Endodermal cell (in vitro differentiated cells): ENCODE measurements at places on chromosomes 3 and 15. TPM values are rescaled to one million over a fixed set of nuclear protein-coding genes. Genes with fewer than 3 reads are reported as not detected.

Gene LXN
- 7.0 and 10.0 TPM in 2 replicates for total RNA-seq

Gene KIAA1143
- total RNA-seq, result 38.8 to 45.4 TPM (median 42.9 TPM) in 3 replicates

Gene C3orf20
- total RNA-seq, result 0.11 TPM in 1 of 2 replicates, not detected in the other

Gene RHOA
- 359 and 368 TPM in 2 replicates for total RNA-seq

Gene CCRL2
- total RNA-seq, result not detected in 2 replicates

Gene HCLS1
- 0.45 and 1.3 TPM in 2 replicates for total RNA-seq

Gene EEF1AKMT4
- total RNA-seq, result 5.2 and 5.4 TPM in 2 replicates

Gene RAB6B
- 2.2 to 22.7 TPM (median 3.3 TPM) in 3 replicates for total RNA-seq

Gene NMB
- total RNA-seq, result 6.9 to 9.1 TPM (median 7.3 TPM) in 3 replicates

GRCh38 chr15:36252146-36252711, 327.2 kb upstream of the CDIN1 start:
- no peak for DNase-seq

GRCh38 chr3:183490653-183491052, 62.2 kb upstream of the MCF2L2 start:
- peak; percentile 42 for DNase-seq

DNA sequence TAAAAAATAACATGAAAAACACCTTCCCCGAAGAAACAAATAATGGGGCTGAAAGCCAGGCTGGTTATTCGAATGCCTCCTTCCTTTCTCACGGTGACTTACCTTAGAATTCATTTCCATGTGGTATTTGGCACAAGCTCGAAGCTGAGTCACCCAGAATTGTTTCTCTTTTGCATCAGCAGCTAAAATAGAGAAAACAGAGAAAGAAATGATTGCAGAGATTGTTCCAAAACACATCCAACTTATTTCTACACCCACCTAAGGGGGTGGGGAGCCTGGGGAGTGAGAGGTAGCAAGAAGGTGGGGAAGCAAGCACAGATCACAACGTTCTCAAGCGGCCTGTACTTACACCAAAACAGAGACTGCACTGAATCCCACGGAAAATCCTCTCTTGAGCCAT, 104.7 kb downstream of the OSBPL10 start:
- DNase-seq, result peak; percentile 56

- peak; percentile 86 for DNase-seq
These were observed 148.0 kb upstream of the TBL1XR1 start for GRCh38 chr3:177345049-177345972.

DNA sequence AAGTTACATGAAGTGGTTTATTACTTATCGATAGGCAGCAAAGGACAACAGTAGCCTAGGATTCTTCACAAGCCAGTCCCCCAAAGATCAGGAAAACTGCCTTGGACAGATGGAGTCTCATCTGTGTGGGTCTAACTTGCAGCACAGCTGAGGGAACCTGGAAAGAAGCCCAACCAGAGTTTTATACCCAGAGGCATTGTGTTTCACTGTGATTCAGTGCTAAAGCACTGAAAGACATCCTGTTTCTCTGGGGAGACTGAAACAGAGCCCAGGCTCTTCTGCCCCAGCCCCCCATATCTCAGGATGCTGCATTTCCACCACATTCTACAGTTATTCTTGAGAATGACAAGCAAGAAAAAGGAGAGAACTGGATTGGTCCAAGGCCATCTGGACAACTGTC, 48.2 kb upstream of the PYDC2 start:
- DNase-seq, result no peak

DNA sequence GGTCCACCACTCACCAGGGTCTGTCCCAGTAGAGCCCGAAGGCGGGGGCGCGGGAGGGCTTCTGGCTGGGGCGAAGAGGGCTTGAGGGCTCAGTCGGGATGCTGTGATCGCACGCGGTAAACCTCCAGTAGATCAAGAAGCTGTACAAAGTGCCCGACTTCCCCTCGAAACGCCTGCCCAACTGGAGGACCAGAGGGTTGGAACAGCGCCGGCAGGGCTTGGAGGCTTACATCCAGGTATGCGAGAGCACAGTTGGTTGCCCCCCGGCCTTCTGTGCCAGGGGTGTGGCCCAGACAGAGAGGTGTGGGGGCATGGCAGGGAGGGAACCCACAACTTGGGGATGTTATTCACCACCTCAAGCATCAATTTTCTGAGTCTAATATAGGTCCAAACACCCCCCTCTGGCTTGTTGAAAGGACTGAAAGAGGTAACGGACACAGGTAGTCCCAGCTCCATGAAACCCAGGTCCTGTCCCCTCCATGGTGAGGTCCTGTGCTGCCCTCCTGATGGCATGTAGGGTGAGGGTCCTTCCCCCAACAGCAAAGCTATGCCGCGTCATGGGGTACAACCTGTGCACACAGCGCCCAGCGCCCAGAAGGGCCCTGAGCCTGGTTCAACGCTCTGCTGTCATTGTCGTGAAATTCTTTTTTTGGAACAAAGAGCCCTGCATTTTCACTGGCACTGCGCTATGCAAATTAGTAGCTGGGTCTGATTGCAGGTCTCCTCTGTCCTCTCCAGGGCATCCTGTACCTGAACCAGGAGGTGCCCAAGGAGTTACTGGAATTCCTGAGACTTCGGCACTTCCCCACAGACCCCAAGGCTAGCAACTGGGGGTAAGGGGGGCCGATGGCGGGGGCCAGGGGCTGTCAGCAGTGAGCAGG, 1.2 kb downstream of the SNX22 start:
- DNase-seq, result peak; percentile 69

- DNase-seq, result no peak
These were observed 191.3 kb upstream of the ZNF385D start for GRCh38 chr3:21942328-21942727.

DNA sequence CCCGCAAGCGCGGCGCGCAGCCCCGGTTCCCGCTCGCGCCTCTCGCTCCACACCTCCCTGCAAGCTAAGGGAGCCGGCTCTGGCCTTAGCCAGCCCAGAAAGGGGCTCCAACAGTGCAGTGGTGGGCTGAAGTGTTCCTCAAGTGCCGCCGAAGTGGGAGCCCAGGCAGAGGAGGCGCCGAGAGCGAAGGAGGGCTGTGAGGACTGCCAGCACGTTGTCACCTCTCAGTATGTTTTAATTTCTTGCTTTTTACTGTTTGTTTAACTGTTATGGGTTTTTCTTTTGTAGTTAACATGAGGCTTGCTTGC, 1525.7 kb downstream of the SI start:
- DNase-seq, result no peak

GRCh38 chr3:161475905-161476304, 20.7 kb upstream of the OTOL1 start:
- DNase-seq, result no peak

DNA sequence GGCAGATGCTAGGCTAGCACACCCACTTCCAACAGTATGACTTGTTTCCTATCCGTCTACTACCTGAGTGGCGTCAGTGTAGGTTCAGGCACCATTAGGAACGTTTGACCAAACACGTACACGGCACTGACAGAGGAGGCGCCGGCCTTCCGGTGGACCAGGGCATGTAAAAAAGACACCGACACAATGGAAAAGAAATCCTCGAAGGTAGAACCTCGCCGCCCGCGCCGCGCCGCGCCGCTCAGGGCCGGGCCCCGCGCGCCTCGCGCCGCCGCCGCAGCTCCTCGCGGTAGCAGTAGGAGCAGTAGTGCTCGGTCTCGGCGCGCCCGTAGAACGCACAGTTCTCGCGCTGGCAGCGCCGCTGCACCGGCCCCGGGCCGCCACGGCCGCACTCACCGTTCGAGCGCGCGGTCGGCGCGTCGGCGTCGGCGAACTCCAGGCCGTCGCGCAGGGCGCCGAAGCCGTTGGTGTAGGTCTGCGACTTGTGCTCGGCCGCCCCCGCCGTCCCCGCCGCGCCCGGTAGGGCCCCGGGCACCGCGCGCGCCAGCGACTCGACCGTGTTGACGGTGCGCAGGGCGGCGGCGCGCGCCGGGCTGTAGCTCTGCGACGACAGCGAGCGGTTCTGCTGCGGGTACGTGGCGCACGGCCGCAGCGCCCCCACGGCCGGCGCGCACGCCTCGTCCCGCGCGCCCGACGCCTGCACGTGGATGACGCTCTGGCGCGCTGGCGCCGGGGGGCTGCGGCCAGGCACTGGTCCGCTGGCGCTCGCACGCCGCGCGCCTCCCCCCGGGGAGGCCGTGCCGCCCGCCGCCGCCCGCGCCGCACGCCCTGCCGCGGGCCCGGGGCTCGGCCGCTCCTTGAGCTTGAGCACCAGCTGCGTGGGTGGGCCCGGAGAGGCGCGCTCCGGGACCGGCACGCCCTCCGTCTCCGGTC, 156.7 kb downstream of the KLF13 start:
- peak; percentile 44 for DNase-seq

DNA sequence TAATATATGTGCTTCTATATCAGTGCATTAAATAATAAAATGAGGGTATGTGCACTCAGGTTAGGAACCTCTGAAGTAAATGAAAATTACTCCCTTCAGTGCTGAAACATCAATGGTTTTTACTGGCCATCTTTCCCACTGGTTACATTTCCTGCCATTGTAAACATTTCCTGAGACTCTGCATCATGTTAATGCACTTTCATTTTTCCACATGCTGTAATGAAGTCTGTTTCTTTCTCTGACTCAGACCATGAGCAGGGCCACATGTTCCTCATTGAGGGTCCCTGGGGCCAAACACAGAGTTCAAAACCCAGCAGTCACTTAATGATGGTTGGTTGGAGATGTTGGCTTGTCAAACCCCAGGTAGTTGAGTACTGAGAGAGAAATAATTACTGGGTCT, 15.3 kb downstream of the FAM3D start:
- no peak for DNase-seq

GRCh38 chr3:65666448-65667091, 372.1 kb downstream of the MAGI1 start:
- no peak for DNase-seq

GRCh38 chr3:21894459-21895340, 143.7 kb upstream of the ZNF385D start:
- DNase-seq, result no peak

GRCh38 chr3:99410789-99411311, 227.5 kb upstream of the COL8A1 start:
- peak; percentile 48 for DNase-seq

DNA sequence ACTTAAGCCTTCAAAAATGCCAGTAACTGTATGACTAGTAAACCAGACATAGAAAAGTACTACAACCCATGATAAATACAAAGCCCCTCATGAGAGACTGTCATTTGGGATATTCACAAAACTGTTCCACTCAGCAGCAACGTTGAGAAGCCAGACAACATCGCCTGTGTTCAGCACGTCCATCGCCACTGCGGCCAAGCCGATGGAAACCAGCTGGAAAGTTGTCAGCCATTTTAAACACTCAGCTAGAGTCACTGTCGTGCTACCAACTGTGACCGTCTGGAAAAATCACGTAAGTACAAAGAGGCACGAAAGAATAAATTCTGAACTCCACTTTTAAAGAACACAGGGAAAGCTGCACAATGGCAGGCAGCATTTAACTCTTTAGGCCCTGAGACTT, 340.7 kb upstream of the WNT5A start:
- DNase-seq, result no peak

DNA sequence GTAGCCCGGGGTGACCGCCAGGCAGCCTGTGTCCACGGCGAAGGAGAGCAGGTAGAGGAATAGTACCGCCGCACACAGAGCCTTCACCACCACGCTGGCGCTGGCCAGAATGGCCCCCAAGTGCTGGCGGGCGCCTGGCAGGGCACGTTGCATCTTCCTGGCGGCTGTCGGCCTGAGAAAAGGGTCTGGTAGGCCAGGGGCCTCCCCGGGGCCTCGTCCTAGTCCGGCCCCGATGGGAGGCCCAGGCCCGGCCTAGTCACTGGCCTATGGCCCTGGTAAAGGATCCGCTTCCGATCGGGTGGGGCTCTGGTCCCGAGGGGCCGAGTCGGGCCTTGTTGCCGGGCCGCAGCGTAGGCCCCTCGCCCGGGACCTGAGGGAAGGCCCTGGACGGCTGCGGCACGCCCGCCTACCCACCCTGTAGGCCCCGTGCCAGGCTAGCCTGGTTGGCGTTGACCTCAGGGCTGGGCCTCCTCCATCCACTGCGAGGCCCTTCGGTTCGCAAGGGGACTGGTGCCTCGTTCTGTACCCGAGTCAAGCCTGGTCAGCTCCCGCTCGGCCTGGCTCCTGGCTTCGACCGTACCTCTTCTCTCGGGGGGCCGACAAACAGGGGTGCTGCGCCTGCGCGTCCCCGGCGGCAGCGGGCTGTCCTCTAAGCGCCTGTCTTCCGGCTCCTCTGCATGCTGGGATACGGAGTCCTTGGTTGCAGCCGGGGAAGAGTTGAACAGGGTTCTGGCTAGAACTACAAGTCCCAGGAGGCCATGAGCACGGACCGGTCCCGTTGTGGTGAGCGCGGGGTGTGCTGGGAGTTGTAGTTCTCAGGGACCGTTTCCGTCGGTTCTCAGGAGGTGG, at the start of gene TMEM115:
Gene TMEM115, minus strand, starts transcription at position 611 of the 849 bp plus-strand sequence. Its CDS starts 458 bp downstream, at position 153.
- DNase-seq, result peak; percentile 99

- peak; percentile 77 for DNase-seq
These were observed 686 bp downstream of the MYRIP start for GRCh38 chr3:39809995-39810595.

GRCh38 chr3:151281671-151282324, 3.5 kb upstream of the P2RY14 start:
- no peak for DNase-seq

DNA sequence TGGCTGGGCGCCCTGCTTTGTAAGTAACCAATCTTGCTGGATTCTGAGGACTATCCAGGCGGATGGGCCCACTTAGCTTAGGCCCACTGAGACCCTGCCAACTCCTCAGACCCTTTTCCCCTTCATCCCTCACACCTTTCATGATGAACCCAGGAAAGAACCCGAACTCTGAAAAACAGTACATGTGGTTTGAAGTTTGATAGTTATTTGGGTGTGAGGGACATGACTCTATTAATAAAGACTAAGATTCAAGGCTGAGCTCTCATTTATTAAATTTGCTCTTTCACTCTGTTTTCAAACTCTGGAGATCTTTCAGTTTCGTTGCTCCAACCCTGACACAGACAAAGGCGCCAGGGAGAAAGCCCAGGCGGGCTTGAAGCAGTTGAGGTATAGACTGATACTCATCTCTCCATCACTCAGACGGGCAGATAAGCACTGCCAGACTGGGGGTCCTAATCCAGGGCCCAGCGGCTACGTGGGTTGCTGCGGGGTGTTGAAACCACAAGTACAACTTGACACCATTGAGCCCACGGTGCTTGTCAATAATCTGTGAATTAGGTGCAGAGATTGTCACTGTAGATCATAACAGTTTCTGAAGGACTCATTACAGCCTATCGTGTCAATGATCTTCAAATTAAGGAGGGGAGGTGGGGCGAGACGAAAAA, 7.2 kb upstream of the SOX2 start:
- peak; percentile 63 for DNase-seq

GRCh38 chr3:57696801-57697321, 4.0 kb upstream of the DENND6A start:
- DNase-seq, result no peak

DNA sequence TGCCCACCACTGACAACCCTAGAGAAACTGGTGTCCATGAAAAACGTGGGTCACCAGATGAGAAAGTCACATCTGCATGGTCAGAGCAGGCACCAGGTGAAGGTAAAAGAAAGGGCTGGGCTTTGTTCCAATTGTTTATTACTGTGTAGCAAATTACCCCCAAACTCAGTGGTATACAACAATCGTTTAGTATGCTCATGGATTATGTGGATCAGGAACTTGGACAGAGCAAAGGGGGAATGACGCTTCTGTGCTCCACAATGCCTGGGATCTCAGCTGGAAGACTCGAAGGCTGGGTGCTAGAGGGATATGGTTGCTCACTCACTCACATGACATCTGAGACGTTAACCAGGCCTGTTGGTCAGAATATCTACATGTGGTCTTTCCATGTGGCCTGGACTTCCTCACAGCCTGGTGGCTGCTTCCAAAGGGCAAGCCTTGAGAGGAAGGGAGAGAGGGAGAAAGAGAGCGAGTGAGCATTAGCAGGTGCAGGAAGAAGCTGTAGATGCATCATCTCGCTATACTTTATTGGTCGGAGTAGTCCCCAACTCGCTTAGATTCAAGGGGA, 44.9 kb downstream of the LPP start:
- DNase-seq, result peak; percentile 32
